ENCODE measurements at places on chromosomes 12 and 14.
A peak's percentile ranks its signal among the peaks of the same experiment; 100 is the strongest.

DNA sequence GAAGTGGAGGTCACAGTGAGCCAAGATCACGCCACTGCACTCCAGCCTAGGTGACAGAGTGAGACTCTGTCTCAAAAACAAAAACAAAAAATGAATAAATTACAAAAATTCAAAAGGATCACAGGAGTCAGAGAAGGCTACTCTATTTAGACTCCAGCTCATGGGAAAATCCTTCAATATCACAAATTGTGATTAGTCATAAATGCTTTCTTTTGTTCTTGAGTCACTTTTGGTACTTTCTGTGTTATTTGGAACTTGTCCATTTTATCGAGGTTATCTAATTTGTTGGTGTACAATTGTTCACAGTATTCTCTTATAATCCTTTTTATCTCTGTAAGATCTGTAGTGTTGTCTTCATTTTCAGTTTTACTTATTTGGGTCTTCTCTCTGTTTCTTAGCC is 18.9 kb downstream of the ALDH2 start:
- no peak for DNase-seq

DNA sequence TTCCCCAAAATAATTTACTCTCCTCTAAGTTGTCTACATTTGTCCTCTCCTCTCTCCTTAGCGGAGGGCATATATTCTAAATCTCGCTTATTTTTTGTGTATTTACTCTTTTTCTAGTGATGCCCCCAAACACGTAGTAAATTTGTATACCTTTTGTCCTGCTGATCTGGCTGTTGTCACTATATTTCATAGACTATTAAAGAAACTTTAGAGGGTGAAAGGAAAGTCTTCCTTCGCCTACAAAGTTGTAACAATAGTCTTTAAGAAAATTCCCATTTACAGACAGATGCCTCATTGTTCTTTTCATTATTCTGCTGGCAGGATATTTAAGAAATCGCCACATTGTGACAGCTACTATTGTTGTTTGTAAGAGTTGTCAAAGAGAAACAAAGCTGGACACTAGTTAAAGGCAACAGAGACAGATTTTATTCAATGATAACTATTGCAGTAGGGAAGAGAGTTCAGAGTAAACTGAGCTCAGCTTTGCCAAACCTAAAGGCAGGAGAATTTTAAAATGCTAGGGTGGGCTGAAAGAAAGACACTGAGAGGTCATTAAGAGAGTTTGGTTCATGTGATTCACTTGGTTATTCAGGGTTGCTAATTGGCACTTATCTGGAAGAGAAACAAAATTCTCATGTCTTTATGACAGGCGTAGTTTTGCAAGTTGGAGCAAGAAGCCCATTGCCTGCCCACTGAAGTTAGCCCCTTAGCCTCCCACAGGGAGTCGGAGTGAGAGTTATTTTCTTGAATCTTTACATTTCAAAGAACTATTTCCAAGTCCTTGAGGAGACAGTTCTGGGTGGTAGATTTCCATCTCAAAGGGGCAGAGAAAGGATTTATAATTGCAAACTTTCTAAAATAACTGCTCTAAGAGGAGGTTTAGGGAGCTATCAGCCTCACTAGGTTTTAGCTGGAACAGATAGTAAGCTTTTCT is 1272.5 kb upstream of the SEL1L start:
- no peak for DNase-seq

- no peak for DNase-seq
Observed at GRCh38 chr12:5554711-5555110, 122.8 kb downstream of the NTF3 start.

GRCh38 chr12:64103825-64104740 is 118.0 kb downstream of the KICS2 start:
- DNase-seq, result no peak

DNA sequence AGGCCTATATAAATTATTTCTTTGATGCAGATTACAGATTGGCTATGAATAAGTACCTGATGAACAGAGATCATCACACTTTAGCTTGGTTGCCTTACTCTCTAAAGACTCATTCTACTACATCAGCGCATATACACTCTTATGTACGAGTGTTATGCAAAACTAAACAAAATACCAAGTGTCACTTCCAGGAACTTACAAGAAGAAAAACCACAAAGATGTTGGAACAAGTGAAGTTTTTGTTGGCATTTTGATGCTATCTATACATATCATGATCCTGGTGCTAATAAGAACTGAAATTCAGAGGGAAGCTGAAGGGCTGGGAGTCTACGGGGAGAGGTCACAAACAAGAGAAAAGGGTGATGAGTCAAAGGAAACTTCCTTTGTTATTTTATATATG is 47.9 kb upstream of the CERS5 start:
- no peak for DNase-seq

GRCh38 chr12:74790931-74791330 is 253.3 kb downstream of the ATXN7L3B start:
- no peak for DNase-seq

GRCh38 chr12:57368349-57369095 is 62.3 kb downstream of the R3HDM2 start:
- DNase-seq, result no peak

- no peak for DNase-seq
Observed at GRCh38 chr14:36091096-36091495, 85.4 kb downstream of the PTCSC3 start.

DNA sequence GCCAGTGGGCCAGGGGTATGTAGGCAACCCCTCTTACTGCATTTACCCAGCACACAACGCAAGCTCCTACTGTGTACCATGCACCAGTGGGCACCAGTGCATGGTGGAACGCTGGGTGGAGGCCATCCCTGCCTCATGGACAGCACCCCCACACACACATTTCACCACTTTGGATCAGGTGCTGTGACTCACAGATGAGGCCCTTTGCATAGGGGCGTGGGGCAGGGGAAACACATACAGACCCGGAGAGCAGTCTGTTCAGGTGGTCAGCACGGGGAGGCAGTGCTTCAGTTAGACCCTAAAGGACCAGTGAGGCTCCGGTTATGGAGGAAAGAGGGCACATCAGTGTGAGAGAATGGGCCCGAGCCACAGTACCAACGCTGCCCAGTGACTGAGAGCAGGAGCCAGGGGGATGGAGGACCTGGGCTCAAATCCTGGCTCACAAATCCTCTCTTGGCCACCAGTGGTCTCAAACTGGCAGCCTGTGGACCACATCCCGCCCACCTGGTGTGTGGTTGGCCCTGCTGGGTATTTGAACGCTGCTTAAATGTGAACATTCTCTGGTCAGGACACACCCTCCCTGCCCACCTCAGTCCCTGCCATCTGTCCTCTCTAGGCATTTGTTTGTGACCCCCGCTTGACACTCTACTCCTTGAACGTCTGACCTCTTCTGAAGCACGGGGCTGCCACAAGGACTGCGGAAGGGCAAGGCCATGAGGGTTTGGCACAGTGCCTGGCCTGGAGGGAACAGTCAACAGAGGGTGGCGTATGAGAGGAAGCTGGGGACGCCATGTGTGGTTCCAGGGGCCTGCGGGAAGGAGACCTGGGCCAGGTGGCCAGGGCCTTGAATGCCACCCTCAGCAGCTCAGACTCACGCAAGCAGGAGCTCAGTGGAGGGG is 46.7 kb downstream of the FAM222A start:
- DNase-seq, result no peak

DNA sequence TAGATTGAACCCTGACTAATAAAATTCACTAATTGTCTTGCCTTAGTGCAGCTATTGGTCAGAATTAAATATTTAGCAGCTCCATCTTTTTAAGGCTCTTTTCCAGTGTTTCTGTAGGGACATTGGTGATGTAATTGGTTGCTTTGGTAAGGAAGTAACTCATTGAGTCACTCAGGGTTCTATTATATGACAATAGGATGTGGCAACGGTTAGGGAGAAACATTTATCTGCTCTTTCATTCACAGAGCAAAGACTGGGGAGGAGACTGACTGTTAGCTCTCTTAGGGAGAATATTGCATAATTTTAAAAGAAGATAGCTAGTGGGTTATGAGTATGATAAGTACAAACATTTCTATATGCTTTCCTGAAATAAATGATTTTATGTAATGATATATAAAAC is 616.5 kb downstream of the TRHDE start:
- no peak for DNase-seq

DNA sequence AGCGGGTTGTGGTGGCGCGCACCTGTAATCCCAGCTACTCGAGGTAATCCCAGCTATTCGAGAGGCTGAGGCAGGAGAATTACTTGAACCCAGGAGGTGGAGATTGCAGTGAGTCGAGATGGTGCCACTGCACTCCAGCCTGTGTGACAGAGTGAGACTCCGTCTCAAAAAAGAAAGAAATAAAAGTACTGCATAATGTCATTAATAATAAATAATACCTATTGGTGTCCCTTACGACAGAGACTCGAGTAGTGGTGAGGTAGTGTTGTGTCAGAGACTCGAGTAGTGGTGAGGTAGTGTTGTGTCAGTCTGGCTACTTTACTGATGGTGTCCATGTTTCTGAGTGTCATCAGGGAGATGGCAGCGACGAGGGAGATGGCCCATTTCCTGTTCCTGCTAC is 1.3 kb downstream of the GLS2 start:
- no peak for DNase-seq

GRCh38 chr12:103470664-103471063 is 25.1 kb downstream of the C12orf42 start:
- no peak for DNase-seq

DNA sequence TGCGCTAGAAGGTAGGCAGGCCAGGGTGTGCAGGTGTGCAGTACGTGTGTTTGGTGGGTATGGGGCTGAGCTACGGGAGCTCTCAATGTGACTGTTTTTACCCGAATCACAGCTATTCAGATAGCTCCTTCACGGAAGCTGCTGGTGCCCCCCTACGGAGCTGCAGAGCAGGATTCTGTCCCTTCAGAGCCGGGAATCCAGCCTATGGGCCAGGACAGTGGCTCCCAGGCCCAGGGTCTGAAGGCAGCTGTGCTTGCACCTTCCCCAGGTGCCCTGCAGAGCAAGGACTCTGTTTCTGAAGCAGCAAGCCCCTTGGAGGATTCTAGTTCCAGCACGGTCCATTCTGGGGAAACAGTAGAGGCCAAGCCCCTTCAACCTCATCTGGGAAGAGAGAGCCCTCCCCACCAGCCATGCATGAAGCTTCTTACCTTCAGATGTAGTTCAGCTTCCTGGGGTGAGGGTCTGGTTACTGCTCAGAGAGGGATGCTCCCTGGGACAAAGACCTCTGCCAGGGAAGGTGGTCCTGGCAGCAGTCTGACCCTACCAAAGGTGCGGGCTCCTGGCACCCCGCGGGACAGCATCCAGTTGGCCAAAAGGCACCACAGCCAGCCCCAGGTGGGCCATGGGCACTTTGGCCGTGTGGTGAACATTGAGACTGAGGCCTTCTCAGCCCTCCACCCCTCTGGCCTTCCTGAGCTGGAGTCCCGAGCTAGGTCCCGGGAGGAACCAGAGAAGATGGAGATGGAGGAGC is 29.1 kb downstream of the PLEKHH1 start:
- no peak for DNase-seq

- DNase-seq, result no peak
Observed at GRCh38 chr12:132277374-132277941, 51.9 kb downstream of the GALNT9 start.

DNA sequence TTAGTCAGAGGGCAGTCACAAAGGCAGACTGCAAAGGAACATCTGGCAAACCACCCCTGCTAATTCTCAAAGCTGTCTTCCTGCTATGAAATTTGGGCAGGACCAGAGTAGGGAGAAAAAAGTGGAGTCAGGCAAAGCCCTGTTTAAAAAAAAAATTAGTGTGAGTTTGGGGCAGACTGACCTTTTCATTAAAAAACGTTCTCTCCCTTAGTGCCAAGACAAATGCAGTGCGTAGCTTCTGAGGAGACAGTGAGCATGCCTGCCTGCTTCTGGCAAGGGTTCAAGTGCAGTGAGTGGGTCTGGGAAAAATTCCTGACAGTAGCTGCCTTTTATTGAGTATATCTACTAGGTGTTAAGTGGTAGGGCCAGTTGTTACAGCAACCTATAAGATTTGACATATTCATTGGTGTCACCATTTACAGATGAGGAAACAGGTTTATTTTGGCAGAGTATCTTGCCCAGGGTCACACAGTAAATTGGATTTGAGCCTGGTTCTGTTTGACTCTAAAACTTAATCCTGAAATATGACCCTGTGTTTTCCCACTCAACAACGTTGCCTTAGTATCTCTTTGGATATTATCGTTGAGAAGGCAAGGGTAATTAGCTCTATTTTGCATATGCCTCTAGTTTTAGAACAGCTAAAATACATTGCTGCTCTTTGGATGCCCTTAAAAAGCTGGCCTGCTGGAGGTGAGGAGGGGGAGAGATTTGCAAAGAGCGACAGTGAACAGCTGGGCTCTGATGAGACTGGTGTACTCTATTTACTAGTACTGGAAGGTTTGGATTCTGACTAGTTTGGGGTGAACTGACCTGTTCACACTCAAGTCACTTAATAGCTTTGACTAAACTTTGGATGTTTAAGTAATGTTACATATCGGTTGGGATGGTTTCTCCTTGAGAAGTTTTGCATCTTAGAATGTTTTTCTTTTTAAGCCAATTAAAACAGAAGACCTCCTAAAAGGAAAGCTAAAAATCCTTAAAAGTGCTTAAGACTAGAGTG is 72.8 kb downstream of the PAPOLA start:
- no peak for DNase-seq

DNA sequence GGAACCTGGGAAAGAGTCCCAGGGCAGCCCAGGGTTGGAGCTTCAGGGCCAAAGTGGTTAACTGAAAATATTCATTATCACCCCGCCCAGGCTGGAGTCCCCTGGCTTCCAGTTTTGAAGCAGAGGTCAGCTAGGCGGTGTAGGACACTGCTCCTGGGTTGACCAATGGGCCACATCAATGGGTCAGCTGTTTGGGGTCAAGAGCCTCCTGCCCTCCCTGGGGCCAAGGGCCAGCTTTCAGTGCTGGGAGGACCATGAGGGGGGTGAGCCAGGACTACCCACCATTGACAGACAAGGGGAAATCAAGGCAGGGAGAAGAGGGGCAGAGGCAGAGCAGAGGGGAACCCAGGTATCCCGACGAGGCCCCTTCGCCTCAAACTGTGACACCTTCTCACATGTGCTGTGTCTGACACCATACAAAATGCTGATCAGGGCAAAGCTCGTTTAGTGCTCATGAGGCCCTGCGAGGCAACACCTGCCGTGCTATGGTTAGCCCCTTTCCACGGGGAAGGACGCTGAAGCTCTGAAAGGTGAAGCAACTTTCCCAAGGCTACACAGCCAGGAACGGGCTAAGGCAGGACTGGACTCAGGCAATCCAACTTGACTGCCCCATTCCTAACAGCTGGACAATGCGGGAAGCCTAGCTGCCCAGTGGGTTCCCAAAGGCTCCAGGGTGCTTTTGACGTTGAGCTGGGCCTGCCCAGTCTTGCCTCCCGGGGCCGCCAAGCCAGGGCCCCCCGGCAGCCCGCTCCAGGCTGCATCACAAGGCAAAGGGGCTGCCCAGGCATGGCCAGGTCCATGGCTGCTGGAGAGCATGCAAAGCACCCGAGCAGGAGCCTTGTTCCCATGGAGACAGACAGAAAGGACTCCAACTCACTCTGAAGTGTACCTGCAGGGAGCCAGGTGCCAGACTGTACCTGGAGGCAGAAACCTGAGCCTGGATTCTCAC is 2.0 kb downstream of the SYNE3 start:
- peak; percentile 4 for DNase-seq
